ENCODE measurements at places on chromosomes 11 and 22.
A peak's percentile ranks its signal among the peaks of the same experiment; 100 is the strongest.

GRCh38 chr11:28049338-28050216, 58.4 kb downstream of the KIF18A start:
- no peak for DNase-seq

GRCh38 chr11:131823772-131824171, 453.4 kb downstream of the NTM start:
- DNase-seq = no peak

- DNase-seq = no peak
These were observed 821.3 kb downstream of the BRD1 start for GRCh38 chr22:49006207-49007012.

DNA sequence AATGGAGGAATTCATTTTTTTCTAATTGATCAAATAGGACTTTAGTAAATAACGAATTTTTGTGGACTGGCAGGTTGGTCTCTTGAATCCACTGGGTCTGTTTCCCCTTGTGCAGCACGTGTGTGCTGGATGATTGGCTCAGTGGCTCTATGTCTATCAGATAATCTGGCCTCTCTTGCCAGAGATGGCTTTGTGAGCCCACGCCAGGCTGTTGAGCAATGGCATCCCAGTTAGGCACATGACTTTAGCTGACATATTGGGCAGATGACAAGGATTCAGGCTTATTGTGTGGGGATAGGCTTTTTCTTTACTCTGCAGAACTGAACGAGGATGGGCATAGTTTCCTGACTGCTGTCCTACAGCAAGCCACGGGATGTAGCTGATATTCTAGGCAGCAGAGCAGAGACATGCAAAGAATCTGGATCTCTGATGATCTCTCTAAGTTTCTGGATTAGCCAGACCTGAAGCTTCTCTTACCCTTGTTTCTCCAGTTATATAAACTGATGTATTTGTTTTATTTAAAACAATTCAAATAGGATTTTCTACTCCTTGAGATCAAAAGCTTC, 144.9 kb downstream of the ARHGAP42 start:
- DNase-seq = no peak

GRCh38 chr11:61581030-61581928, at the start of gene SYT7:
Gene SYT7 (minus strand): TSS chr11:61581076. CDS start chr11:61580820, 256 bp downstream.
- DNase-seq = peak; percentile 90

DNA sequence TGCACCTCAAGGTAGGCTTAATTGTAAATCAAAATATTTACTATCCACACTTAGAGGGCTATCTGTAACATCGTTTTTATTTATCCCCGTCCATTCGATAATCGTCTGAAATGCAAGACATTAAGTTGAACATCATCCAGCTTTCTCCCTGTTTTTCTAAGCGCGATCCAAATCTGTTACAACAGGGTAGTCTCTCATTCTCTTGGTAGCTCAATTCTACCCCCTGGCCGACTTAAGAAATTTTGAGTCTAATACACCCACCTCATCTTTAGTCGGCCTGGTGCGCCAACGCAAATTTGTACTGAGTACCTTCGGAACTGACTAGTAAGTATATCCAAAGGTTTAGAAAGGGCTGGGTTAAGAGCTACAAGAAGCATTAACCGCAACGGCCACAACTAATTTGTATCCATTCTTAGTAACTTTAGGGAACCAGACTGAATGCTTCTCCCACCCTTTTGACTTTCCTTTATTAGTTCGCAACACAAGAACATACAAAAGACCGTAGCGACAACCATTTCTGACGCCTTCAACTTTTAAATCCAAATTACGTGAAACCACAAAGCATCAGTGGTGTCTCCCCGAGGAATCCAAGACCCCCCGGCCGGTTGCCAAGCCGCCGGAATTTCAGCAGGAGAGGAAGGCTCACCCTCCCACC, 1.0 kb upstream of the ZNF143 start:
- peak; percentile 11 for DNase-seq

- DNase-seq = no peak
These were observed 68.6 kb downstream of the RRAS2 start for GRCh38 chr11:14290422-14290821.

GRCh38 chr22:47049078-47049624, 286.7 kb downstream of the TBC1D22A start:
- no peak for DNase-seq

GRCh38 chr11:14081581-14082231, 119.2 kb downstream of the SPON1 start:
- DNase-seq = no peak

- DNase-seq = no peak
These were observed 32.8 kb upstream of the WNT7B start for GRCh38 chr22:46009730-46010129.

DNA sequence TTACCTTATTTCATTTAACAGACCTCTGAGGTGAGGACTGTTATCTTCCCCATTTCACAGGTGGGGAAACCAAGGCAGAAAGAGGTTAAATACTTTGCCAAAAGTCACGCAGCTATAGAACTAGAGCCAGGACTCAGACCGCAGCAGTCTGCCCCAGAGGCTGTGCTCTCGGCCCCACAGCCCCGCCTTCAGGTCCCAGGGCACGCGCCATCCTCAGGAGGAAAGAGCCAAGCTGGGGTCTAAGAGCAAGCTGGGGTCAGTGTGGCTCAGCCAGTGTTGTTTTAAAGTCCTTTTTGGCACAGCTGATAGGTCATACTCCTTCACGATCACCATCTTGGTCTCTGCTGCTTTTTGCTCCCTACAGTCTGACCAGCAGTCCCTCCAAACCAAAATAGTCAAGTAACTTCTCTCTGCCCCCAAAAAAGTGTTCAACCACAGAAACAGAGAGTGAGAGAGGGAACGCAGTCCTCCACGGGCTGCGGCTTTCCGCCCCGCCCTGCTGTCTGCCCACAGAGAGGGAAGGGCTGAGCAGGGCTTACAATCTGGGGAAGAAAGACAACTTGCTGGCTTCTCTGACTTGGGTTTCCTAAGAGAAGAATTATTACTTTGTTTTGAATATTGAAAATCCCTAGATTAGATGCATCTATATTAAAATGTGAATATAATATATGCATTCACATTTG, 137.2 kb upstream of the OPCML start:
- DNase-seq = no peak

DNA sequence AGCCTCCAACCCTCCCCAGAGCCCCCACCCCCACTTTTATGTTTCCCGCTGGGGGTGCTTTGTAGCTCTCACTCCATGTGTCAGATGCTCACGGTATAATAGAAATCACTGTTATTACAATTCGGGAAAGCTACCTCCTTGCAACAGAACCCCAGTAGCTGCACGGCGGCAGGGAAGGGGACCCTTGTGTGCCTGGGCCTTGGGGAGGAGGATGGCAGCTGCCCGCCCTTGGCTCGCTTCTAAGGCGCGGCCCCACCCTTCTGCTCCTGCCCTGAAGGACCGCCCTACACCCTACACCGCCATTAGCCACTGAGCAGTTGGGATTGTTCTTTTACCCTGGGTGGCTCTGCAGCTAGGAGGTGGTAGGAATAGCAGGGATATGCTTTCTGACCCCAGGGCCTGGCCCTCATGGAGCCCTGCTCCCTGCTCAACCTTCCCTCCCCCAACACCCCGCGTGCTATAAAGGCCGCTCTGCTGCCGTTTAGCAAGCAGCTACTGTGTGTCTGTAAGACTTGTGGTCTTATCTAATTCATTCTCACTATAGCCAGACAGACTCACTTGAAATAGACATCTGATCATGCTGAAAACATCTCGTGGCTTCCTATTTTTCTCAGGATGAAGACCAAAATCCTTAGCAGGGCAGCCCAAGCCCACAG, 219.7 kb downstream of the CEP164 start:
- DNase-seq = no peak

DNA sequence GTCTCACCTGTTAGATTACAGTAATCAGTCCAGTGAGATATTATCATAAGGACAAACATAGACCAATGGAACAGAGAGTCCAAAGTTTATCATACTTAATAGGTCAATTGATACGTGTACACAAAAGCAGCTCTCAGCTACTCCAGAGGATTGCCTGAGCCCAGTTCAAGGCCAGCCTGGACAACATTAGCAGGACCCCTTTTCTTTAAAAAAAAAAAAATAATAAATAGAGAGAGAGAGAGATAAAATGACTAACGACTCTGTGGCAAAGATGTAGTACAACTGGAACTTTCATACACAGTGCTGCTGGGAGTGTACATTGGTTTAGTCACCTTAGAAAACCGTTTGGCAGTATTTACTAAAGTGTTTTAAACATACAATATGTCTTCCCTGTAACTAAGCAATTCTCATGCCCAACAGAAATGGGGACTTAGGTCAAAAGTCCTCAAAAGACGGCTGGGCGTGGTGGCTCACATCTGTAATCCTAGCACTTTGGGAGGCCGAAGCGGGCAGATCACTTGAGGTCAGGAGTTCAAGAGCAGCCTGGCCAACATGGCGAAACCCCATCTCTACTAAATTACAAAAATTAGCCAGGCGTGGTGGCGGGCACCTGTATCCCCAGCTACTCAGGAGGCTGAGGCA, 10.6 kb downstream of the SNX32 start:
- no peak for DNase-seq

GRCh38 chr11:130847517-130847916, 68.8 kb downstream of the SNX19 start:
- no peak for DNase-seq

GRCh38 chr11:57341250-57341808, 3.2 kb downstream of the P2RX3 start:
- DNase-seq = no peak

DNA sequence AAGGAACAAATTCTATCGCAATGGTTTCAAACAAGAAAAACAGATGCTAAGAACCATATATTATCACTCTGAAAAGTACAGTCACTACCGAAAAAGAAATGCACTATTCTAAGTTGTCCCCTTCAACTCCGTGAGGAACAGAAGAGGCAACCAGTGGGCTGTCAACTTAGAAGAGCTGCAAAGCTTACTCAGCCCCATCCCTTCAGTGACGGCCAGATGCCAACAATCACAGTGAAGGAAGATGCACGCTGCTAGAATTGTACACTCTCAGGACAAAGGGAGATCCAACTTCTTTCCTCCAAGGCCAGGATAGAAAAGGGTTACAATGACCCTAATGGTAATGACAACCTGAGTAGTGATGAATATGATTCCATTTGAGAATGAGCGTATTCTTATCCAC, 38.5 kb upstream of the CHKA start:
- DNase-seq = no peak

DNA sequence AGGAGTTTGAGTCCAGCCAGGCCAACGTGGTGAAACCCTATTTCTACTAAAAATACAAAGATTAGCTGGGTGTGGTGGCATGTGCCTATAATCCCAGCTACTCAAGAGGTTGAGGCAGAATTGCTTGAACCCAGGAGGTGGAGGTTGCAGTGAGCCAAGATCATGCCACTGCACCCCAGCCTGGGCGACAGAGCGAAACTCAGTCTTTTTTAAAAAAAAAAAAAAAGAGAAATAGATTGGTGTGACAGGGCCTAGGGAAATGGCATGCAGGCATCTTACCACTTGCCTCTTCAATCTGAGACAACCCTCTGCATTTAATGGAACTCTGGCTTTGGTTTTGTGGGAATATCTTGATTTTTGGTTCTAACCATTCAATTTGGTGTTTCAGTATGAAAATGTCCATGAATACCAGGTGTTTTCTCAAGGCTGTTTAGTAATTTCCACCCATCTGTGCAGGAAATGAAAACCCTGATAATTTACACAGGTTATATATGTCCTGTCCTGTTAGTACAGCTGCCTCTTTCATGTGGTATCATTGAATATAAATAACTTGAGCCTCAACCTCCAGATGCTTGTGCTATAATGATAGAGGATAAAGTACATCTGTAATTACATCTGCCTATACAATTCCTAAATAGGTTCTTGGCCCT, 8.4 kb downstream of the XBP1 start:
- DNase-seq = no peak

- DNase-seq = no peak
These were observed 39.7 kb downstream of the DKK3 start for GRCh38 chr11:11968511-11969280.

DNA sequence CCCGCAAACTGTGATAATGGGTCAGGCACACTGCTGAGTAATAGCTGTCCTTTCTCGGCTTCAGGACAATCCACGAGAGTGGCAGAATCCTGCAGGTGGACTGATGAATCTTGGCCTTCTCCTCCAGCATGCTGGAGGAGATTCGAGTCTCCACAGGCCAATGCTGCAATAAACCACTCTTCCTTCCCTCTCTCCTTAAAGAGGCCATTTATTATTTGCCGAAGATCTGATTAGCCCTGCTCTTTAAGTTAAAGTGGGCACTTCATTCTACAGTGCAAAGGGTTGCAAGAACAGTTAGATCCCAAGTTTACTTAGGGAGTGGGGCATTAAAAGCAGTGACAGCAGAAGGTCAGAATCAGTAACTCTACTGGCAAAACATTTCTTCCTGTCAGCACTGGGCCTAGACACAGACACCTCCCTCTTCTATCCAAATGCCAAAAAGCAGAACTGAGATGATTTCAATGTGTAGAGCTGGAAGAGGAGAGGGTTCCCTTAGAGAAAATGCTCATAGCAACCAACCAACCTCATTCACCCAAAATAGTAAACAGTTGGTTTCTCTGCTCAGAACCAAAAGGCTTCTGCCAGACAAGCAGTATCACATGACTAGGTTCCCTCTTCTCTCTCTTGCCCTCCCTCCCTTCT, 121.7 kb downstream of the SGSM3 start:
- DNase-seq = no peak

GRCh38 chr22:24083361-24083760, 72.3 kb downstream of the CABIN1 start:
- DNase-seq = no peak

GRCh38 chr11:30326114-30326778, 3.3 kb downstream of the ARL14EP start:
- no peak for DNase-seq

- DNase-seq = no peak
These were observed 25.0 kb upstream of the MGAT3 start for GRCh38 chr22:39431821-39432251.

GRCh38 chr11:128346804-128347203, 240.6 kb downstream of the ETS1 start:
- no peak for DNase-seq

GRCh38 chr11:80031014-80031600, 590.3 kb upstream of the TENM4 start:
- no peak for DNase-seq

GRCh38 chr11:808427-809286, 1.1 kb upstream of the RPLP2 start:
- DNase-seq = no peak

DNA sequence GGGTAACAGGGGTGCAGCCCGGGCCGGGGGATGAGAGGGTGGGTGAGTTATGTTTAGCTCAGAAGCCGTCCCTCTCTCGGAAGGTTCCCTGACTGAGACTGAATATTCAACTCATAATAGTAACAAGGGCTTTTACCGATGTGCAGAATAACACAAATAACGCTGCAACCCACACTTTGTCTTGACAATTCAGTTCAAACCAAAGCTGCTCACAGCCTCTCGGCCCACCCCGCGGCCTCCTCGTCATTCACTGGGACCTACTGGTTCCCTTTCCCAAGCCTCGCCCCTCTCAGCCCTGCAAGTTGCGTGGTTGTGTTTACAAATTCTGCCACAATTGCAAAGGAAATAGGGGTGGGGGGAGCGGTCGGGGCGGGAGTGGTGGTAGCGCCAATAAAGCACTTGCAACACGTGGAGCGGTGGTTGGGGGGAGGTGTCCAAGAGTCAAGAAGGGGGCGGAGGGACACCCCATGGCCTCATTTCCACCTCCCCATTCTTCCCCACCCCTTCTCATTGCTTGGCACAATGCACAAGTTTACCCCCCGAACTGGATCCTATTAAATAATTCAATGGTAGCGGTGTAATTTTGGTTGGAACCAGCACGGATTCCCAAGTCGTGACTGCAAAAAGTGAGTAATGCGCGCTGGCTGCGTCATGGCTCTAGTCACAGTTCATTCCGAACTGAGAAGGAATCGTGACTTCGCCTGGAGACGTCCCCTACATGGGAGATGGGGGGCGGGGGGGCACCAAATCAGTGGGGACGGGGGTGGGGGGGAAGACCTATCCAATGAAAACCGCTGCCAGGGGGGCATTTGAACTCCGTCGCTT, 102.0 kb upstream of the HSD17B12 start:
- DNase-seq = no peak

Data from activated gamma-delta T cell treated with anti-CD3 and anti-CD28 coated beads, Interleukin-2, amount 50 U/mL, for 16 hours (primary cell).